Hematopoietic multipotent progenitor cell (in vitro differentiated cells): ENCODE measurements at places on chromosomes 6 and 20.

DNA sequence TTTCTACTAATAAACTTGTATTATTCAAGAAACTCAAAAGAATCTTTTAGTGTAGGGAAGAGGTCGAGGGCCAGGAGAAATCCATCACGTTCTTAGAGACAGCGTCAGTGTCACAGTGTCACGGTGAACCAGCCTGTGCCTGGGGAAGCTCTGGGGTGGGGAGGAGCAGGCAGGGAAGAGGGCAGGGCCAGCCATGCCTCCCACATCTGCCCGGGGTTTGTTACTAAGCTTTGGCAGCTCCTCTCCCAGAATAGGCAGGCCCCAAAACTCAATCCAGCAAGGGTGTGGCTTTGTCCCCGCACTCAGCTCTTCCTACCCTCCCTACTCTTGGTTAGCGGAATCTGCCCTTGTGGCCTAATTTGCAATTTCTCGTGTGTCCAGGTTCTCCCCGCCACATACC is 72.9 kb downstream of the TCP11 start:
- DNase-seq, result no peak

GRCh38 chr20:14860410-14860814 is 523.0 kb upstream of the FLRT3 start:
- DNase-seq, result no peak

DNA sequence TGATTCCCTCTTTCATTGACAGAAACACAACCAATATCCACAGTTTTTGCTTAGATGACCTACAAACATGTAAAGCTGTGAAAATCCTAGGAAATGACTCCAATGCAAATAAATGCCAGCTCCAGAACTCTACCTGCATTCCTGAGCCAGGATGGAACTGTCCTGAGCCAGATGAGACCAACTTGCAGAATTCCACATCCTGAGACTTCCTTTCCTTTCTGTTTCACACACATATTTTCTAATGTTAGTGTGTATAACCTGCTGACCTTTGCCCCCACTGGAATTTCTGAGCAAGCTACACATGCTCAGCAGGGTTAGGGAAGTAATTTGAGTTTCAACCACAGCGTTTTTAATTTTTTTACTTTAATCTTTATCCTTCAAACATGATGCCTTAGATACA is 69.6 kb upstream of the ADGRF1 start:
- DNase-seq, result no peak

GRCh38 chr20:60967431-60968316 is 284.4 kb upstream of the CDH4 start:
- no peak for DNase-seq

DNA sequence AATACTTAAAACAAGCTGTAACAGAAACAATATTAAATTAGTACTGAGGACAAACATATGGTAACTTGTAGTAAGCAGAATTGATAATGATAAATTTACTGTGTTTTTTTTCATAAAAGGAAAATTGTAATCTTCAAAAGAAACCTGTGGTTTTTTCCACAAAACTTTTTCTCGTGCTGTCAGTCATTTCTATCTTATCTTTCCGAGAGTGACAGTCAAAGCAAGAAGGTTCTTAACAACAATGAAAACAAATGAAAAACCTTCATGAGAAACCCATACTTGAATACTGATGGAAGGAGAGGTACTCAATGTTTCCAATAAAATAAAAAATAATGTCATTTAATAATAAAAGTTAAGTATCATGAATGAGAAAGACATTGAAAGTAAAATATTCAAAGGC is 174.0 kb downstream of the TBC1D32 start:
- no peak for DNase-seq

DNA sequence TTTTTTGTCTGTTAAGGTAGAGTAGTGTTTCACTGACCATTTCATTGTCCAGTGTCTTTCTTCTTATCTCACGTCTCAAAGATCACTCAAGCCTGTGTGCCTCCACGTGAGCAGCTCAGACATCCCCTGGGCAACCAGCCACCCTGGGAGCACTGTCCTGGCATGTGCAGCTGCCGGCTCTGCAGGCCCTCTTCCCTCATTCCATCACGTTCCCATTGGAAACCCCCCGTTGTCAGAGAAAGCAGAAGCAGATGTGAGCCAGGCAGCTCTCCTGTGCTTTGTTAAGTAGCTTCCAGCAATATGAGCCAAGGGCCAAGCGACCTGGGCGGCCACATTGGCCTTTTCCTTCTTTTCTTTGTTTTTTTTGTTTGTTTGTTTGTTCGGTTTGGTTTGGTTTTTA is 233.2 kb upstream of the SYNDIG1 start:
- no peak for DNase-seq

DNA sequence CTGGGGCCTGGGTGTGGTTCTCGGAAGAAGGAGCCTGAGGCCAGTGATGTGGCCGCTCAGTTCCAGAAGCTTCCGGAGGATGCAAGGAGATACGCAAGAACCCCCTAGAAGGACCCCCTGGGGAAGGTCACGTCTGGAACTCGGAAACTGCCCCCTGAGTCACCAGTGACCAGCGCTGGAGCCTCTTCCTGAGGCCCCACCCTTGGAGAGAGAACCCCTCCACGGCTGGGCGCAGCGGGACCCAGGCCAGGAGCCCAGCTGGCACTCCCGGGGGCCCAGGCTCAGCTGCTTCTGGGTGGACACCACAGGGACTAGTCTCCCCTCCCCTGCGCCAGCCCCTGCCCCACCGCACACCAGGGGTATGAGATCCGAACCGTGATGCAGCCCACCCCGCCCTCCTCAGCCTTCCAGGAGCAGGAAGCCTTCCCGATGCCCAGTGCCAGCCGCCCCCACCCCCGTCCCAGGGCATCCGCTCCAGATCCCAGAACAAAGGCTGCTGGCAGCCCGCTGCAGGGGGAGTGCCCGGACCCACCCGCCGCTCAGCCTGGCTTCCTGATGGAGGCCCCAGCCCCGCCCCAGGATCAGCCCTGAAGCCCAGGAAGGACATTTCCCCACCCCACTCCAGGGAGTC is 7.5 kb downstream of the LAMA5 start:
- no peak for DNase-seq

- DNase-seq, result no peak
Observed at GRCh38 chr20:33280775-33281174, 2.2 kb upstream of the BPIFB1 start.

DNA sequence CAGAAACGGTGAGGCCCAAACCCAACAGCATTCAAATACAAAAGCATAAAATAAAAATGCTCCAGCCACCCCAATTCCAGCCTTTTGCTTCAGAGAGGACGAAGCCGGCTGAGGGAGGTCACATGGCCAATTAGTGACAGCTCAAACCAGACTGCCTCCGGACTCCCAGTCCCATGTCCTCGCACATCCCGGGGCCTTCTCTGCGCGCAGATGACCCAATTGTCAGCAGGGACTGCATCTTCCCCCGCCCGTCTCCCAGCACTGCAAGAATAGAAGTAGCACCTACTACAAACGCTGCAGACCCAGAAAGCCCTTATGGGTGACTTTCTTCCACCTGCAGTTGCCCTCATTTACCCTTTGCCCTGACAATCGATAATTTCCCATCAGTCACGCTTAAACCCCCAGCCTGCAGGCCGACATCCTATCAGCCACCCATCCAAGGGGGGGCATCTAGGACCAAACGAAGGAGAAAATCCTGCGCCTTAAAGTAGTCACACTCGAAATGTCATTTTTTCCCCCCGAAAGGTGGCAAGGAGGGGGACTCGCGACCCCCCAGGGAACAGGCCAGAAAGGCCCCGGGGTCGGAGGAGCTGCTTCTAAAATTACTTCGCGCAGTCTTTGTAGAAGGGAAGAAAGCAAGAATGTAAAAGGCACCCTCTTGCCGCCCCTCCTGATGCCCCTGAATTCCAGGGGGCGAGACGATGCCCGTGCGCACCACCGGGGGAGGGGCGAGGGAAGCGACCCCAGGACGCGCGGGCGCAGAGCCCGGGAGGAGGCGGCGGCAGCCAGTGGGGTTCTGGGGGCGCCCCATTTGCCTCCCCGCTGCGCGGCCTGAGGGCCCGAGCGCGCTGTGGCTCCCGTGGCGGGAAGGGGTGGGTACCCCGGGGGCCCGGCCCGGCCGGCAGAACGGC is 792 bp downstream of the SLC23A2 start:
- peak; percentile 21 for DNase-seq

- DNase-seq, result no peak
Observed at GRCh38 chr6:52696418-52696817, 25.5 kb downstream of the TMEM14A start.

DNA sequence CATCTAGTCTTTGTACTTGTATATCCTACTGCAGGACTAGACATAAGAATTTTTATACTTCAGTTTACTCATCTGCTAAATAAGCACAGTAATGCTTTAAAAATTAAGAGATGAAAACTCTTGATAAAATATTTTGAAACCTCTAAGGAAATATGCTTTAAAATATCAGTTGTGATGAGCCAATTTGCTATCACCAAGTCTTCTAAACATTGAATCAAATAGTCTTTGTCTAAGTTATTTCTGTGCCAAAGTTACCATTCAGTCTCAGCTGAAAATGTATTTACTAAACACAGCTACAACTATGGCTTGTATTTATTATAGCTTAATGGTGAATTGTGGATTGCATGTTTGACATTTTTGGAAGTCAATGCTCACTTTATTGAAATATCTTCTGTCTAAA is 46.2 kb upstream of the RFPL4B start:
- DNase-seq, result no peak

DNA sequence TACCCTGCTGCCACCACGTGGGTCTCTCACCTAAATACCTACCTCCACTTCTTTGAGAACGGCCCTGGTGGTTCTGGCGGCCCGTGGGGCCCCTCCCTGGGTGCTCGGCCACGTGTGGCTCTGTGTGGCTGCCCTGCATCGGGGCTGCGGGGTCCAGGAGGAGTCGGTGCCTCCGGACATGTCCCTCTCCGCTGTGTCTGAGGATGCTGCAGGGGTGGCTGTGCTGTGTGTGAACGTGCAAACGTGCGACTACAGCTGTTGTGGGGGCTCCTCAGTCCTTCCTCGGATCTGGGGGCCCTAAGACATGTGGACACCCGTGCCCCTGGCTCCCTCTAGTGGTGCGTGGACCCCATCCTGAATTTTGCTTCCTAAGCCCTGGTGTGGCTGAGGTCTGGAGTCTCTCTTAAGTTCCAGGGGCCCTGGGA is 691.8 kb downstream of the QKI start:
- peak; percentile 29 for DNase-seq

GRCh38 chr6:147717991-147718390 is 209.5 kb downstream of the SAMD5 start:
- DNase-seq, result no peak

DNA sequence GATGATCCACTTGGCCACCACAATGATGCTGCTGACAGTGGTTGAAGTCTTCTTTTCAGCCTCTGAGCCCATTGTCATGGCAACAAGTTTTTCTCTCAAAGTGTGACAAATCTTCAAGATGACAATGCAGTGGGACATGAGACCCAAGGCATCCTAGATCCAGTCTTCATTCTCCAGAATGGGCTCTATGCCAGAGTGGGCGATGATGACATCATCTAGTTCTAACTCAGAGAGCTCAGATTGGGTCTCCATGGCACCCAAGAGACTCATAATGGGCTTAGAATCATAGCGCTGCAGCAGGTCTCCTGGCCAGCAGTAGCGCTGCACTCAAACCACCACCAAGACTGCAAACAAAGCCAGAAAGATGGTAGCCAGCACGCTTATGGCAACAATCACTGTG is 973.6 kb downstream of the EYS start:
- no peak for DNase-seq

DNA sequence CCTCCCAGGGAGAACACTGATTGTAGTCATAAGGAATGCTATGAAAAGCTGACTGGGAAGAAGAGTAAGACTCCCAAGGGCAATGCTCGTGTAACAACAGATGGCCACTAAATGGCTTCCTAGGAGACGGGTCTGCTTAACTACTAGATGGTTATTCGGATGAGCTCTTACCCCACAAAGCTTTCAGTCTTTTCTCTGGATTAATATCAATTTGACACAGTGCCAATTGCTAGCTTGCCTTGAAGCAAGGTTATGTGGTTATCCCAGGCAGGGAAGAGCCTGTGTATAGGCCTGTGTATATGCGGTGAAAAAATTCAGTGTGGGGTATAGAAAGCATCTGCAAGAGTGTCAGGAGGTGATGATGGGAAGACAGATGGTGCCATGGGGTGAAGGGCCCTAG is 86.4 kb upstream of the NOX3 start:
- DNase-seq, result no peak

- no peak for DNase-seq
Observed at GRCh38 chr20:16043931-16044330, 529.3 kb downstream of the KIF16B start.

DNA sequence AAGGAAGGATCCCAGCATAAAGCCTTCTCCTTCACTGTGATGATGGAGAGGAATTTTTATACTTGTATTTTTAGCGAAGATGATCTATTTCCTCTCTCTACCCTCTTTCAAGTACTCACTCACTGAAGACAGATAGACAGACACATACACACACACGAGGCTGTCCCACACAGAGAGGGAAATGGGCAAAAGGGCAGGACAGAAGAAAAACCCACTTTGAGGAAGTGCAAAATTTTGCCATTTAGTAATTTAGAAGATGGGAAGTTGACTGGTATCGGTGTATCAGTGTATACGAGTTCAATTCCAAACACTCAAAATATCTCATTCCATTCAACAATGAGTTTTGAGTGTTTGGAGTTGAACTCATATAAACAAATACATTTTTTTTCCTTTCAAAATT is 30.9 kb downstream of the HEBP2 start:
- DNase-seq, result no peak

GRCh38 chr6:474453-475185 is 83.1 kb downstream of the IRF4 start:
- peak; percentile 25 for DNase-seq

DNA sequence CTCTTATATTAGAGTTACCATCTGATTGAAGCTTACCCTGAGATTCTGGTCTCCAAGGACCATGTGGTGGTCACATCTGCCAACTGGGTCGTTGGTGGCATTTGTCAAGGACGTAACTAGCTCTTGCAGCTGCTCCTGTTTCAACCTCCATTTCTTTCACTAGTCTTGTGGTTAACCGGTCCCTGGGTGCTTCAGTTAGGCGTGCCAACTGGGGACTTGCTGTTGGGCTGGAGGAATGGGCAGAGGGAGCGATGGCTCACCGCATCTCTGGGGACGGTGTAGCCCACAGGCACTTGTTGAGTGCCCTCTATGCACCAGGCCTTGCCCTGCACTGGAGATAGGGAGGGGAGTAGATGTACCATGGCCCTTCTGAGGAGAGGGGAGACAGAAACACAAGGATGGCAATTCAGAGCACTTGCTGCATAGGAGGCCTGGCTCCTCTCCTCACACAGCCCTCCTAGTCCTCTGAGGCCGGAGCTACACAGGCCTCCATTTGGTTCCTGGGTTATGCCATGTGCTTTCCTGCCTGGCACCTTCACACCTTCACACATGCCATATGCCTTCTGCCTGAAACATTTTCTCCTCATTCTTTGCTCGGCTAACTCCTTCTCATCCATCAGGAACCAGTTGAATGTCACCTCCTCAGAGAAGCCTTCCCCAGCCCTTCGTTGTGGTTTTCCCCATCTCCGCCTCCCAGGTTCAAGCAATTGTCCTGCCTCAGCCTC is 20.0 kb upstream of the ASXL1 start:
- no peak for DNase-seq
